Stimulated activated CD4-positive, alpha-beta T cell treated with anti-CD3 and anti-CD28 coated beads, Interleukin-15, amount 100 ng/mL, for 1 hour (primary cell): ENCODE measurements at places on chromosomes 5 and 9.

- no peak for DNase-seq
Measured at GRCh38 chr5:147393874-147394672, 115.8 kb downstream of the DPYSL3 start.

DNA sequence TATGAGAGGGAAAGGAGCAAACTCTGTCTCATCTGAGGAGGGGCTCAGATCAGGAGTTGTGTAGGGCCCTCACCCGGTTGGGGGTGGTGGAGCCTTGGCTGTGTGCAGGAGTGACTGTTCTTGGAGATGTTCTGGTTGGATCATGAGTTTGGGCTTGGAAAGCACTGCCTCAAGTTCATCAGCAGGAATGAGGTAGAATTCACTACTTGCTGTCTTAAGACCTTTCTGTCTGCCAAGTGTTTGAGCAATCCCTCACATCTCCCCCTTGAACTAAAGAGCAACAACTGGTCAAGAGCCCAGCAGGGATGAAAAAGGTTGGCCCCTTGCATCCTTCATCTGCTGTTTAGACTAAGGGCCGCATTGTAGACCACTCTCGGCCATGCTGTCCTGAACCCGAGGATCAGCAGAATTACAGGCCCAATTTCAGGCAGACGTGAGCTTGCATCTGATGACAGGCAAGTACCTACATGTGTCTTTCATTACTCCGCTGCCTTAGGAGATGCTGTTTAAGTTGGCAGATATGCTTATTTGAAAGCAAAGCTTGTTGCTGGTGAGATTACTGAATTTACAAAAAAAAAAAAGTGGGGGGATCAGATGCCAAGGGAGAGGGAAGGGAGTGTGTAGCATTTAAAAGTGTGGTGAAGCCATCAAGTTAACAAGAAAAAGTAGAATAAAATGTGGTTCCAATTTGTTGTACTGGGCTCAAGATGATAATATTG is 36.4 kb downstream of the PIK3R1 start:
- no peak for DNase-seq

GRCh38 chr9:128054087-128054486 is 13.0 kb downstream of the NAIF1 start:
- DNase-seq = no peak

- no peak for DNase-seq
Measured at GRCh38 chr5:154783774-154784460, 28.7 kb downstream of the LARP1 start.

GRCh38 chr9:76571288-76571687 is 112.3 kb downstream of the GCNT1 start:
- DNase-seq = no peak

DNA sequence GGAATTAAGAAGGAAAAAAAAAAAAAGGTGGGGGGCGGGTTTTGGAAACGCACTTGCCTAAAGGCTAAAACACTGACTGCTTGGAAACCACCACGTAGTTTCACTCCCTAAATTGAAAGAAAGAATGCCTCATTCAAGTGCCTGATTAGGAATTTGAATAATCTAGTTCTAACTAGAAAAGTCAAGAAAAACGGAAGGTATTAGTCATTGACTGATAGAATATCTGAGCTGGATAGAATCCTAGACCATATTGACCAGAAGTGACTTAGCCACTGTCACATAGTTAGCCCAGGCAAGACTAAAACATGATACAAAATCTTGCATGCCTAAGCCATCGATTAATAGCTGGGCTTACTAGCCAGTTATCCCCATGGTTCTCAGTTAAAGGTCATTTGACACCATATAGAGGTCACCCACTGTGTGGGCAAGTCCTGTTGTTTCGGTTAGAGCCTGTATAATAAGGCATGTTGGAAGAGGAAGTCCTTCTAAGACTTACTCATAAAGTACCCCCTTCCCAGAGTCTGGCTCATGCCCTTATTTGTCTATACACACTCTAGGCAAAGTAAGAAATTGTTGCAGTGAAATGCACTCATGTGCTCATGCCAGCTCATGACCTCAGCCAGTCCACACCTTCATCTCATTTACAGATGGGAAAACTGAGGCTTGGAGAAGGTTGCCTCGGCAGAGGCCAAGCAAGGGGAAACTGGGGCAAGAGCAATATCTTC is 40.2 kb downstream of the SH3RF2 start:
- no peak for DNase-seq

DNA sequence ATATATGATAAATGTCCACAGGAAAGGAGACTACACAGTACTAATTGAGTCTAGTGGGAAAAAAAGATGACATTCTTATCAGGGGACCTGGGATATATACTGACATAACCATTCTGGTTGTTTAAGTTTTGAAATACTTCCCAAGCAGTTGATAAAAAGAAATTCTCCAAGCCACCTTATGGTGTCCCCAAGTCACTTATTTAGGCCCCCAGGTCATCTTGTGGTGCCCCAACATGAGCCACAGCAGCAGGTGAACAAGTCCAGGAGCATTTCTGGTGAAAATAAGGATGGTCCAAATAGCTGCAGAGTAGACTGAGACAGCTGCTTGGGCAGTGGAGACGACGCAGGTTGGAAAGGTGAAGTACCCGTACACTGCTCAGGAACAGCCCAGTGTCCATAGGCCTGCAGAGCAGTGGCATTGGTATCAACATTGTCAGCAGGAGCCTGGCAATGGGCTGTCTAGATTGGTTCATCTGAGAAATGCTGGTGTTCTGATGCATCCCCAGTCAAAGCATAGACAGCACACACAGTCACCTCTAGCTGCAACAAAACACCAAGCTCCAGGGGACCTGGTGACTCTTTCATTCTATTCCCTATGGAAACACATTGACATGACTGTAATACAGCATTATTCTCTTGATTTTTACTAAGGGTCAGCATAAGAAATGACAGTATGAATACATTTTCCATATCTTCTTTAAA is 430.6 kb downstream of the NR2F1-AS1 start:
- DNase-seq = no peak

DNA sequence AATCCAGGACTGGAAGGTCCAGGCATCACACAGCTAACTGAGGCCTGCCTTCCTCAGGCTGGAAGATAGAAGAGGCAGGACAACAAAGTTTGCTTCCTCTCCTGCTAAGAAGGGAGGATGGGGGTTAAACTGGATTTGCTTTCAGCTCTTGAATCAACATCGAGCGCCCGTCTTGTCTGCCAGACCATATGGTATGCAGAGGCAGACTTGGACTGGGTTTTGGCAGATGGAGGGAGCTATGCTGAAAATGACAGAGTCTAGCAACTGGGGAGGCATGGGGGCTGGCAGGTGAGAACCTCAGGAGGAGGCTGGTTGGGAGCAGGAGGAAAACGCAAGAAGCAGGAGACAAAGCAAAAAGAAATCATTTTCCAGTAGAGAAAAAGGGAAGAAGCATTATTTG is 289.5 kb upstream of the IL12B start:
- no peak for DNase-seq

- DNase-seq = no peak
Measured at GRCh38 chr5:178310130-178310865, 77.7 kb upstream of the PHYKPL start.

DNA sequence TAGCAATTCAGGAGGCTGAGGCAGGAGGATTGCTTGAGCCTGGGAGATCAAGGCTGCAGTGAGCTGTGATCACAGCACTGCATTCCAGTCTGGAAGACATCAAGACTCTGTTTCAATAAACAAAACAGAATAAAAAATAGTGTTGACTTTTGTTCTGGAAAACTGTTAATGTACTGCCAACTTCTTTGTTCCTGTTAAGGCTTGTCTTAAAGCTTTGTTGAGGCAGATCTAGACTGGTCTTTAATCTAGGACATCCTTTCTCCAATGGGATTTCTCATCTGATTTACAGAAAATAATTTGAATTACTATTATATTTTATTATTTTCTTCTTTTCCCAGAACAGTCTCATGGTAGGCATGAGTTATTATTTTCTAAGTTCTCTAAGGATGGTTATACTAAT is 26.0 kb downstream of the BDP1 start:
- no peak for DNase-seq

DNA sequence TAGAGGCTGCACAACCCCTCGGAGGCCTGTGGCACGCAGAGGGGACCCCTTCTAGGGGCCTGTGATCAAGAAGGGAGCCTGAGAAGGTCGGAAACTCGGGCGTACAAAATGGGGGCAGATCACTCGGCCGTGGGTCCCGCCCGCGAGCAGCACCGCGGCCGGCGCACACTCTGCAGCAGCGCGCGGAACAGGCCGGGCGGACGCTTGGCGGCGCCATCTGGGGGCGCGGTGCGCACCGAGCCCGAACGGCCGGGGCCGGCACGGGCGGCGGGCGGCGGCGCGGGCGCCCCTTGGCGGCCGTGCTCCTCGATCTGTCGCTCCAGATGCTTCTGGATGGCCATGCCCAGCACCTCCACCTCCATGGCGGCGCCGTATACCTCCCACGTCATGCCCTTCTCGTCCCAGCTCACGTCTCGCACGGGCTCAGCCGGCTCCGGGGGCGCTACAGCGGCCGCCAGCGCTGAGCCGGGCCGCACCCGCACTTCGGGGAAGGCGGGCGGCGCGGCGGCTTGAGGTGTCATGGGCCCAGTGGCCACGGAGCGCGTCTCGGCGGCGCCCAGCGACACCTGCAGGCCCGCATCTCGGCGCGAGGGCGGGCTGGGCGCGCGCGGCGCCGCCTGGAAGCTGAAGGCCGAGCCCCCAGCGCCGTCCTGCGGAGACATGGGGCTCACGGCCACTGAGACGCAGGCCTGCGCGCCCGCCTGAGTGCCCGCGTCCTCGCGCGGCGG is 13.1 kb downstream of the GPRIN1 start:
- peak; percentile 58 for DNase-seq

DNA sequence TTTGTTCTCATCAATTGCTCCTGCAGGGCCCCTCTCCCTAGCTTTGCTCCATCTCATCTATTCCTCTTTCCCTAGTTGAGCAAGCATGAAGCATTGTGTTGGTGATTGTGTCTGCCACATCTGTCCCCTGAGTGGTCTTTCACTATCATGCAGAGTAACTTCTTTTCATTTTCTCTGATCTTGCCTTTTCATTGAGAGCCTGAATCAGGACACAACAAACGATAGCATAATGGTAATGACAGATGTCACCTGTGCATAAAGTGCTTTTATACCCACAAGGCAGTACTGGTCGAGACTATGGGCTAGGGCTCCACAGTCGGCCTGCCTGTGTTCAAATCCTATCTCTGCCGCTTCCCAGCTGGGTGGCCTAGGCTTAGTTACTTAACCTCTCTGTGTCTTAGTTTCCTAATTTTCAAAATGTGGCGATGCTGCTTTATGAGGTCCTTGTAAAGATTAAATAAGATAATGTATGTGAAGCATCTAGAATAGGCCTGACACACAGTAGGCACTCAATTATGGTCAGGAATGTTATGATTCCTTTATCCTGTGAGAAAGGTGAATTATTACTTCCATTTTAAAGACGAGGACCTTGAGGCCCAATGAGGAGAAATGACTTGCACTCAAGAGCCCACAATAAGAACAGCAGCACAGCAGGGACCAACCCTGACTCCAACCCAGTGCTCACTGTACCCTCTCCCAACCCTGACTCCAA is 137.1 kb upstream of the ZNF618 start:
- DNase-seq = no peak

DNA sequence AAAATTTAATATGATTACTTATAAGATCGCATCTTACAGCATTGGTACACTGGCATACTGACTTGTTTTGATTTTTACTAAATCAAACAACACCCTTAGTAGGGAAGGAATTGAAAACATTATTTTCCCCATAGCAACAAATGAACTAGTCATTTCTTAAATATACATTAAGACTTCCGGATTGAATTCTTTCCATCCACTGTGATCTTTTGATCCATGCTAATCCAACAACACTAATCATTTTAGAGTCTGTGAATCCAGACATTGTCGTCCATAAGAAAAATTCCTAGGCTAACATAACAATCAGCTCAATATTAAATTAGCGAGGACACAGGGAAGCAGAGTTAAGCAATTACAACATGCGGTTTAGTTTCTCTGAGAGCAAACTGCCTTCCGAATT is 21.6 kb upstream of the ERAP1 start:
- no peak for DNase-seq
